Activated naive CD4-positive, alpha-beta T cell treated with Interleukin-2 at 50 U/mL for 16 hours (primary cell): ENCODE measurements at places on chromosomes 12 and 14.

GRCh38 chr14:31678421-31679249 is 117.4 kb downstream of the NUBPL start:
- DNase-seq, result no peak

DNA sequence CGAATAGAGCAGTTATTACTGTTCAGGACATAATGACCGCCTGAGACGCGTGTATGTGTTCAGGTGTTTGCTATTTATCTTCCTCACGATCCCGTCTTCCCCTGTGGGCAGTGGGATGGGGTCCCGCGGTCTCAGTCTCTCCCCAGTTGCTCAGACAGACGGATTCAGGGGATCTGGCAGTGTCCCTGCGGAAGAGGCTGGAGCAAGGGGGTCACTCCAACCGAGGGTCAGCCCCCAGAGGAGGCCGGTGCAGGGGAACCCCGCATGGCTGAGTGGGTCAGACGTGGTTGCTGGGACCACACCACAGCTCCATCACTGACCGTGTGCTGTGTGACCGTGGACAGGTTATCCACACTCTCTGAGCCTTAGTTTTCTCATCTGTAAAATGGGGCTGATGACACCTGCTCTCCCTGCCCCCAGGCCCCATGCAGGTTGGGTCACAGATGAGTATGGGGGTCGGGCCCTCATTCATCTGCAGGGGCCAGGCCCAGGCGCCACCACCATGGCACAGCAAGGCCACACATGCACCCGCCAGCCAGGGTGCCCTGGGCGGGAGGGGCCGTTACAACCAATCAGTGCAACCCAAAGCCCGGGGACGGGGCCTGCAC is 5.2 kb downstream of the MMP17 start:
- no peak for DNase-seq

DNA sequence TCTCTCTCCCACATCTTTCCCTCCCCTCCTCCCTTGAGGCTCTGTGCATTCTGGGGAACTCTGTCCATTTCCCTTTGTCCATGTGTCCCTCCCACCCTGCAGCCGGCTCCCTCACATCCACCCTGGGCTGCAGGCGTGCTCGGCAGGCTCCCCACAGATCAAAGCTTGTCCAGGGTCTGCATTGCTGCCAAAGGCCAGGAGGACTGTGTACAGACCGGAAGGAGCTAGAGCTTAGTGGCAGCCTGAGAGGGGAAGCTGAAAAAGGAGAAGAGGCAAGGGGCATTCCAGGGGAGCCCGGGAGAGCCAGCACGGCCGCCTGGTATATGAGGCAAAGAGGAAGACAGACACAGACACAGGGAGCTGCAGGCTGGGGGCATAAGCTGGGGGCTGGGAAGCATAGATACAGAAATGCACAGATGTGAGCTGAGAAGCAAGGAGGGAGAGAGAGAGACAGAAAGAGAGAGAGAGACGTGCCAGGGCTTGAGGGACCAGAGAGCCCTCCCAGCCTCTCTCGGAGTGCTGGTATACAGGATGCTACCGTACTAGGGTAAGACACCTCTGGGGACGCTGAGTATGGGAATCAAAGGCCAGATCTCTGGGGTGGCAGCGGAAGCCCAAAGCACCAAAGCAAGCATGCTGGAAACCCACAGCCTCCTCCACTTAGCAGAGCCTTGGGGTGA is 3.3 kb downstream of the CD4 start:
- peak; percentile 27 for DNase-seq

GRCh38 chr12:73863546-73863945 is 674.1 kb upstream of the ATXN7L3B start:
- no peak for DNase-seq

GRCh38 chr12:53977596-53978445 is 3.1 kb upstream of the HOTAIR start:
- no peak for DNase-seq

DNA sequence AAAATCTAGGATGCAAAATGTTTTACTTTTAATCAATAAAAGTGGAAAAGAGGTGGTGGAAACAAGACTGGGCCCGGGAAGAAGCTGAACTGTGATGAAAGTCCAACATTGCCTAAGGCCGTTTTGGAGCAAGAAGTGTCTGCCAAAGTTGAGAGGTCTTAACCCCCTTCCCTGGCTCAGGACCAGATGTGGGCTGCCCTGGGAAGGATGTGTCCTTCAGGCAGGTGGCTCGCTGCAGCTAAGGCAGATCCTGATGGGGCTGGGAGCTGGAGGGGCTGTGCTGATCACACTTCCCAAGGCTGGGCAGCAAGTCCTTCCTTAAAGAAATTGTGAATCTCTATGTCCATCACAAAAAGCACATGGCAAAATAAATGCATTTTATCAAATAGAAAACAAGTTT is 581.6 kb downstream of the GALC start:
- no peak for DNase-seq

- no peak for DNase-seq
Measured at GRCh38 chr12:3644104-3644503, 108.8 kb downstream of the CRACR2A start.

DNA sequence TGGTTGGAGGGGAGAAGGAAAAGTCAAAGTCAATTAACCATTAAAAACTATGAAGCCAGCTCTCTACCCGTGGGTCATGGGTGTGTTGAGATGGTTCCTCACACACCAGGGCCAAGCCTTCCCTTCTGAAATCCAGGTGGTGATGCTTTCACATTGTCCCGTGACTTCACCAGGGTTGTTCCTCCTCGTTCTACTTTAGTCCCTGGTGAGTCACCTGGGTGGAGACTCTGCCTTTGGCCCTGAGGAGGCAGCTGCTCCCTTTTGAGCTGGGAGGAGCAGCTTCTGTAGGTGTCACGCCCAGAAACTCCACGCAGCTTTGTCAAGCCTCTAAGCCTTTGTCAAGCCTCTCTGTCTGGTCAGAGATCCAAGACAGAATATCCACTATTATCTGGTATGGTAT is 348.3 kb downstream of the BMP4 start:
- DNase-seq, result no peak

- DNase-seq, result no peak
Measured at GRCh38 chr14:68860771-68861170, 67.9 kb upstream of the ZFP36L1 start.

DNA sequence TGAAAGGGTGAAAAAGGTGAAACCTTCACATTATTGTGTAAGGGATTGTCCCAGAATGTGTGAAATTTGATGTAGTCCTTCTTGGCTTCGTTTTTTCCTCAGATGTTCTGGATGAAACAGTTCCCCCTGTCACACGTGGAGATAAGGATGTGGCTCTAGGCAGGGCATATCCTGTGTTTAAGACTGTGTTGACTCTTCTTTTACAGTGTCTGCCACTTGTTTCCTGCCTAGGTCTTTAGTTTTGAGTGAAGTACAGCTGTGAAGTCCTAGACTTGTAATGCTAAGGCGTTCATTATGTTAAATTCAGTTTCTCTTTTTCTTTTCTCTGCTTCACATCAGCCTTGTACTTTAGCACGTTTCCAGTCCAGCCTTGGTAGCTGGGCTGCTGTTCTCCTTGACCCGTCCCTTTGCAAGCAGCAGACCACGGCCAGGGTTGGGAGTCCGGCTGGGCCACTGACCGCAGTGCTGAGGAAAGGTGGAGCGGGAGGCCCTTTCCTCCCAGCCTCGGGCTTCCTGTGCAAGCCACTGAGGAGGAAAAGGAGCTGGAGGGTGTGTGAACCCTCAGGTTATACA is 59.1 kb downstream of the RASSF3 start:
- DNase-seq, result peak; percentile 44

- DNase-seq, result no peak
Measured at GRCh38 chr14:73696466-73697400, 17.5 kb downstream of the PNMA1 start.

- DNase-seq, result no peak
Measured at GRCh38 chr12:71503579-71504391, 64.2 kb downstream of the LGR5 start.

- DNase-seq, result no peak
Measured at GRCh38 chr14:24713404-24713803, 79.4 kb upstream of the GZMB start.

GRCh38 chr14:71731096-71731495 is 201.1 kb upstream of the RGS6 start:
- no peak for DNase-seq

GRCh38 chr12:57435293-57435692 is 709 bp downstream of the INHBC start:
- no peak for DNase-seq

DNA sequence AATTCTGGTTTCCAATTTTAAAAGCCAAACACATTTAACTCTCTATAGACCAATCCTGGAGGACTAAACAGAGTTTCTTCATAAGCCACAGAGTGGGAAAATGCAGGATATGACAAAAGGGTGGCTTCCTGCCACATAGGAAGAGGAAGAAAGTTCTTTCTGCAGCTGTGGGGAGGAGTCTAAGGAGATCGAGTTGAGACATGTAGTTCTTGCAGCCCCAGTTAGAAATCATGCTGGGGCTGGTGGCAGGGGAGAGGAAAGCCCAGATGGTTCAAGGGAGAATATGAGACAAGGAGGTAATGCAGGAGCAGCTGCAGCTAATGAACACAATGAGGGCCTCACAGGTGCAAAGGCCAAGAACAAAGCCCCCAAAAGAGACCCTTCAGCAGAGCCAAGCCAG is 85.0 kb upstream of the ARID2 start:
- no peak for DNase-seq

- DNase-seq, result no peak
Measured at GRCh38 chr12:33628087-33628486, 188.5 kb upstream of the SYT10 start.

- no peak for DNase-seq
Measured at GRCh38 chr14:97233319-97233985, 436.3 kb downstream of the VRK1 start.

DNA sequence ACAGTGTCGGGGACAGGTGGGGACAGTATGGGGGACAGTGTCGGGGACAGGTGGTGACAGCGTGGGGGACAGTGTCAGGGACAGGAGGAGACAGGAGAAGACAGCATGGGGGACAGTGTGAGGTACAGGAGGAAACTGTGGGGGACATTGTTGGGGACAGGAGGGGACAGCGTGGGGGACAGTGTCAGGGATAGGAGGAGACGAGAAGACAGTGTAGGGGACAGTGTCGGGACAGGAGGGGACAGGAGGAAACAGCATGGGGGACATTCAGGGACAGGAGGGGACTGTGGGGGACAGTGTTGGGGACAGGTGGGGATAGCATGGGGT is 139.5 kb downstream of the TMEM121 start:
- no peak for DNase-seq

DNA sequence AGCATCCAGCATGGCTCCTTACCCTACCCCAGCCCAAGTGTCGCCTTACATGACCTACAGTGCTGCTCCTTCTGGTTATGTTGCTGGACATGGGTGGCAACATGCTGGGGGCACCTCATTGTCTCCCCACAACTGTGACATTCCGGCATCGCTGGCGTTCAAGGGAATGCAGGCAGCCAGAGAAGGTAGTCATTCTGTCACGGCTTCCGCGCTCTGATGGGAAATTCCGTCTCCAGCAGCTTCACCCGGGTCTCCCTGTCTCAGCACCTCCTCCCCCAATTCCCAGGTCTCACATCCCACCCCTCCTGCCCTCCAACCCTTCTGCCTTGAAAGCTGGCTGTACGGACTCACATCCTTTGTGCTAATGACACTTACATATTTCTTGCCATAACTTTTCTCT is 14.6 kb downstream of the PAX9 start:
- no peak for DNase-seq

DNA sequence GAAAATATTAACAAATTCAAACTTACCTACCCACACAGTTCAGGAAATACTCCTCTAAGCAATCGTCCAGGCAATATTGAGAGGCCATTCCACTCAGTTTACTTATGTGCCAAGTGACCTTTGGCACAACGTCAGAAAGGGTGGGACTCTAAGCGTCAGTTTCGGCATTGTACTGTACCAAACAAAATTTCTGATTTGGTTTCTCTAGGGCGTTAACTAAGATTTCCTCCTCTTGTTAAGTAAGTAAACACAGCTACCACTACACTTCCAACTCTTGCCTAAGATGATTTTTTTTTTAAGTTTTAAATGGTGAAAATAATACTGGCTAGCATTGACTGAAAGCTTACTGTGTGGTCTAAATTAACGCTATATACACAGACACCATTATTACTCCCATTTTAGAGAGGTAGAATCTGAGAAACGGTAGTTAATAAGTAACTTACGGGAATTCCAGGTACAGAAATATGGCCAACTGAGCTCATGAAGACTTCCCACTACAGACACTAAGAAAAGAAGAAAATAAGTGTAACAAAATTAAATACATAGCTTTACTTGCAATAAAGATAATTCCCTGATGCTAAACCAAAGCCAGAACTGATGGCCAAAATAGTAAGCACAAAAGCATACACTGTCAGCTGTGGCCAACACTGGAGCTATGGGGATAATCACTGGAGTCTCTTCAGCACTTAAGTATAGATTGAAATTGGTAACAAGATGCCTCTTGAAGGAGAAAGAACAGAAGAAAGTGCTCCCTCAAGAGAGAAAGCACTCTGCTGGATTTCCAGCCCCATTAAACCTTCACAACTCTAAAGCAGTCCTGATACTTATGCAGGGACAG is 76.1 kb downstream of the EPS8 start:
- no peak for DNase-seq

DNA sequence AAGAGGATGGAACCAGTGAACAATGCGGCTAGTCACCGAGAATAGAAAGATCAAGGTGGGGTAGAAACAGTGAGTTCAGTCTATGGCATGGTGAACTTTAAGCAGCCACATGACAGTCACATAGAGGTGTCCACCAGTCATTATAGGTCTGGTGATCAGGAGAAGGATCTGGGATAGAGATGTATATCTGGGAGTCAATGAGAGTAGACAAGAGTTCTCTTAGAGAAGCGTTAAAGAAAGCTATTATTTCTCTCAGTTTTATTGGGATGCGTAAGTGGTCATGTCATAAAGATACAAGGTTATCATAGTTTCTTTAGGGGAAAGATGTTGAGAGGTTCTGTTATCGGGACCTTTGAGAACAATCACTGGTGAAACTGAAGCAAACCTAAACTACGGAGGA is 136.1 kb upstream of the SLC38A2 start:
- no peak for DNase-seq

DNA sequence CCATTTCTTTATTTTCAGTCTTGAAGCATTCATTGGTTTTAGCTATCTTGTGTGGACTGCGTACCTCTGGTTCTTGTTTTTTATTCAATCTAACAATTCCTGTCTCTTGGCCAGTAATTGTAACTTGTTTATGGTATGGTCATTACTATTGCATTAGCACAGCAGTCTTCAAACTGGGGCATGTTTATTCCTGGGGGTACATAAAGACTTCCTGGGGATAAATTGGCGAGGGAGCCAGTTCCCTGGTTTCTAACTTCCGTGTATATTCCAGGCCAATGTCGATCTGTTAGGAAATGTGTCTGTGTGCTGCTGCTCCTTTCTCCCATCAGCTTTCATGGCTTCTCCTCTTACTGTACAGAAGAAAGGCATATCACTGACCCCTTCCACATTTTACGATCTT is 13.7 kb upstream of the EVL start:
- DNase-seq, result no peak
